ENCODE measurements at places on chromosomes 1 and 21. TPM values are rescaled to one million over a fixed set of nuclear protein-coding genes. Genes with fewer than 3 reads are reported as not detected.

GRCh38 chr1:27571439-27572018 is 32.4 kb downstream of the AHDC1 start:
- no peak for DNase-seq

FCRL1 gene
- 0.25 TPM for polyA plus RNA-seq

DNA sequence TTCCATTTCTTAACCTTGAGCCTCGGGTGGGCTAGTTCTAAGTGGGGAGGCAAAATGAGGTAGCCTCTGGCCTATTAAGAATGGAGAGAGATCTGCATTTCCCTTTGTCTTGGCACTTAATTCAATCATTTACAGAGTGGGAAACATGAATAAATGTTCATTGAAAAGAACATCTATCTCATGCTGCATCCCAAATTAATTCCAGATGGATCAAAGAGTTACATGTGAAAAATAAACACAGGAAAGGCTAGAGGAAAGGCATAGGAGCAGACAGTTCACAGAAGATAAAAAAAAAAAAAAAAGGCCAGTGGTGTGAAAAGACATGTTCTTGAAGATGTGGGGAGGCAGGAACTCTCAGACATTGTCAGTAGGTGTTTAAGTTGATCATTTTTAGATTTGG is 35.7 kb upstream of the EPS8L3 start:
- DNase-seq, result no peak

GRCh38 chr1:145961109-145961424 is 3.2 kb upstream of the LIX1L start:
- DNase-seq, result no peak

- DNase-seq, result no peak
Measured at GRCh38 chr1:7048395-7048794, 263.1 kb downstream of the CAMTA1 start.

PTAFR gene
- 1.7 TPM for polyA plus RNA-seq

GRCh38 chr1:75035536-75035935 is 98.7 kb upstream of the LHX8 start:
- no peak for DNase-seq

SYNC gene
- polyA plus RNA-seq, result 48.6 TPM

DNA sequence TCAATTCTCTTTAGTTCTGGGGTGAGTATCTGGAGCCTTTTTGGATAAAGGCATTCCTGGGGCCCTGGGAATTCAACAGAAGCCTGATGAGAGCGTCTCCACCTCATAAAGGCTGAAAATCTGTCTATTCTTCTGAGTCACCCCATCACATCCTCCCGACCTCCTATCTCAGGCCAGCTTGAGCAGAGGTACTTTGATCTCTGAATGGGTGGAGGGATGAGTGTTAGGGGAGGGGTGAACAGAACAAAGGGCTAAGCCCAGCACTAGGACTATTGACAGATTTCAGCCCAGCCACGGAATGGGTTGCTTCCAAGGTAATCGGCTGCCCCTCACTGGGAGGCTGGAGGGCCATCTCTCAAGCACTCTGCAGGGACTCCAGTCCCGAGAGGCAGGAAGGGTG is 2.5 kb upstream of the MYBPH start:
- DNase-seq, result no peak

DNA sequence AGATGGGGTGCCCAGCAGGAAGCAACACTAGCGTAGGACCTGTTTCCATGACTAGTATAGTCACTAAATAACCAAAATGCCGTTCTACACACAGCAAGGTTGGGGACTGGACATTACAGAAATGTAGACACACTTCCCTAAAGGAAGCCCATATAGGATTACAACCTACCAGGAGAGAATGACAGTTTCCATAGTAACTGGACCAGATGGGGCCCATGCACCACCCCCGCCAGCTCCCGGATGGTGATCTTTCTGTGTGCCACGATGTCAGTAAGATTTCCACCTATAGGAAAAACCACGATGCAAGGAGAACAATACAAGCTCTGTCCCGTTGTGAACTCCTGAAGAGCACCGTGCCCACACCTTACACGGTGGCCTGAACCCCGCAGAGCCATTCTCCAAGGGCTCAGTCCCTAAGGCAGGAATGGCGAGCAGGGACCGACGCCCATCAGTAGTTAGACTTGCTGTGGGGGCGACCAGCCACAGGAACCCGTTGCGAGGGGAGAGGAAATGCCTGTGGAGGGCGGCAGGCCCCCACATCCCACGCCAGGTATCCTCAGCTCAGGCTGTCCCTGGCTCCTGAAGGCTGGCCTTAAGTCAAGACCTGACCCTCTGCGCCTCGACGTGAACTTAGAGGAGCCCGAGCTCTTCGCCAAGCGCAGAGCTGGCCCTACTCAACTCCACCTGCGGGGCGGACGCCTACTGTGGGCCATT is 13.6 kb upstream of the CEP85 start:
- DNase-seq, result no peak

- no peak for DNase-seq
Measured at GRCh38 chr1:230068952-230069684, 2.1 kb downstream of the GALNT2 start.

CFHR1 gene
- polyA plus RNA-seq, result not detected

SASS6 gene
- 4.0 TPM for polyA plus RNA-seq

PTPN7 gene
- polyA plus RNA-seq, result 0.92 TPM

- DNase-seq, result no peak
Measured at GRCh38 chr21:17460094-17460493, 52.7 kb upstream of the CXADR start.

DNA sequence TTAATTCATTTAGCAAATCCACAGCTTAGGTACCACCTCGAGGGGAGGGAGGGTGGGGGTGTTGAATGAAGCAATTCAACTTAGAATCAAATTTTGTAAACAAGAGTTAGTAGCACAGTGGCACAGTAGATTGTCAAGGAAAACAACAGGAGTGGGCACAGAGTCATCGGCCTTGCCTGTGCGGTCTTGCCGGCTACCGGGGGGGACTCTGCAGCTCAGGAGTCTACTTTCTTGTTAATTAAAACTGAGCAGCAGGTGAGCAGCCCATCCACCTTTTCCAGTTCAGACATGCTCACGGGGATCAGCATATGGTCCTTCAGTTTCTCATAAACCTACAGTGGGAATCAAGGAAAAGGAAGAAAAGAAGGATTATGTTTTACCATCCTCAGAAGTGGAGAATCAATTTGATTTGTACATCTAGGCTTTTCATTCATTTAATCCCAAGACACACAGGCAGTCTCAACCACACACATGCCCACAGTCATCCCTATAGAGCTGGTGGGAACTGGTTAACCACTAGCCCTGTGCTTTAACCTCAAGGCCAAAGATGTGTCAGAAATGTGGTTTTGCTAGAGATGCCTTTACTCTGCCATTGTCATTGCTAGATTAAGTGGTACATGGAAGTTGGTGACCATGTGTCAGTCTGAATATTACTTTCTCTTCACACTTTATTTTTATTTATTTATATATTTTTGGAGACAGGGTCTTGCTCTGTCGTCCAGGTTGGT is 45.0 kb upstream of the BCL10 start:
- DNase-seq, result no peak

DYNLT4 gene
- polyA plus RNA-seq, result 0.24 TPM

GOLT1A gene
- polyA plus RNA-seq, result not detected

GRCh38 chr21:17979763-17980162 is 160.6 kb upstream of the C21orf91 start:
- DNase-seq, result peak; percentile 68

DNA sequence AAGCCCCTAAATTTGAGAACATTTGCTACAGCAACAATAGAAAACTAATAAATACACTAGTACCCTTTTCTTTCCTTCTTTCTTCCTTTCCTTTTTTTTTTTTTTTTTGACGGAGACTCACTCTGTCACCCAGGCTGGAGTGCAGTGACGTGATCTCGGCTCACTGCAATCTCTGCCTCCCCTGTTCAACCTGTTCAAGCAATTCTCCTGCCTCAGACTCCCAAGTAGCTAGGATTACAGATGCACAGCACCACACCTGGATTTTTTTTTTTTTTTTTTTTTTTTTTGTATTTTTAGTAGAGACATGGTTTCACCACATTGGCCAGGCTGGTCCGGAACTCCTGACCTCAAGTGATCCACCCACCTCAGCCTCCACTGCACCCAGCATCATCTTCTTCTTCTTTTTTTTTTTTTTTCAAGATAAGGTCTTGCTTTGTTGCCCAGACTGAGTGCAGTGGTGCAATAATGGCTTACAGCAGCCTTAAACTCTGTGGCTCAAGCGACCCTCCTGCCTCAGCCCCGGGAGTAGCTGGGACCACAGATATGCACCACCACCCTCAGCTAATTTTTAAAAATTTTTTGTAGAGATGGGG is 19.6 kb upstream of the CBR3 start:
- DNase-seq, result no peak

AADACL4 gene
- polyA plus RNA-seq, result not detected
